ENCODE measurements at places on chromosomes 1 and 21. TPM values are rescaled to one million over a fixed set of nuclear protein-coding genes. Genes with fewer than 3 reads are reported as not detected.

DNA sequence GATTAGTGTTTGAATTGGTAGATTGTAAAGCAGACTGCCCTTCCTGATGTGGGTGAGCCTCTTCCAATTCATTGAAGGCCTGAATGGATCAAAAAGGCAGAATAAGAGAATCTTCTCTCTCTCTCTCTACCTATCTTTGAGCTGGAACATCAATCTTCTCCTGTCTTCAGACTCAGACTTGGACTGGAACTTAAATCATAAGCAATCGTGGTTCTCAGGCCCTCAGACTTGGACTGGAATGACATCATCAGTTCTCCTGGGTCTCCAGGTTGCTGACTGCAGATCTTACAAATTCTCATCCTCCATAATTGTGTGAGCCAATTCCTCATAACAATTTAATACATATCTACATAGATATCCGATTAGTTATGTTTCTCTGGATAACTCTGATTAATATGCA, 66.8 kb downstream of the IER5 start:
- no peak for DNase-seq

DNA sequence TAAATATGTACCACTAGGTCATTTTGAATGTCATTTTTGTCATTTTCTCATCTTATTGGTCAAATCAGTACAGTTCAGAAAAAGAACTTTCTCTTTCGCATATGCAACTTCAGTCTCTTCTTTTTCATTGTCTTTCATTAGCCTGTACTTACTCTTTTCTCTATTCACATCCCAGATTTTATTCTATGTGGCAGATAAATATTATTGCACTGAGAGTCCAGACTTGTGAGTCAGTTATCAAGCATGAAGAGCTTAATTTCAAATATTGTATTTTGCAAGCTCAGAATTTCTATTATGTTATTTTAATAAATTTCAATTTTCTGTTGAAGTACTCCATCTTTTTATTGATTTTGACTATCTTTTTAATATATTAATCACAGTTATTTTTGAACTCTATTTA, 105.2 kb upstream of the PALMD start:
- no peak for DNase-seq

GRCh38 chr21:30211071-30211470, 4.8 kb downstream of the CLDN8 start:
- DNase-seq, result no peak

The MIB2 gene
- total RNA-seq, result 66.8 TPM

DNA sequence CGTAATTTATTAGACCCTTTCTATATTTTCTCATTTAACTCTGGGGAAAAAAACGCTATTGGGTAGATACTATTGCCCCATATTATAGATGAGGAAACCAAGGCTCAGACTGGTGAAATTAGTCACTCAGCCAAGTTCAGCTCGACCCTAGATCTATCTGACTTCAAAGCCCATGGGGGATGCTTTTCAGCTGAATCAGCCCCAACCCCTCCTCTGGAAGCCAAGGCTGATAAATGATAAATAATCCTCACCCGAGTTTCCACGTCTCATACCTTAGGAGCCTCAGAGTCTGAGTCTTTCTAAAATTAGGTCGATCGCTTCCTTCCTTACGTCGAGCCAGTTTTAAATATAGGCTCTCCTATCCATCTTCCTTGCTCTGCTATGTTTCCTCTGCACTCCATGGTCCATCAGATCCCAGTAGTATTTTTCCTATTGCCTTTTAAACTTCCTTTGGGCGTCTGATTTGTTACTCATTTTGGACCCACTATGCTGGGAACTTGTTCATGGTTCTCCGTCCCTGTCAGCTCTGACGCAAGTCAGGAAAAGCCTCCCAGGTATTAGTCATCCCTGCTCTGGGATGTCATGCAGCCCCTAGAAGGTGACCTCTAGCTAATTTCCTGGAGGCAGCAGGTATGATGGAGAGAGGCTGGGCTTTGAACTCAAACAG, 122.8 kb downstream of the PLPP3 start:
- no peak for DNase-seq

GRCh38 chr1:156262461-156263287, 14.8 kb upstream of the PAQR6 start:
- peak; percentile 91 for DNase-seq

- DNase-seq, result peak; percentile 10
Observed at GRCh38 chr1:183101841-183102276, 78.6 kb downstream of the LAMC1 start.

- DNase-seq, result no peak
Observed at GRCh38 chr21:38931291-38931690, 125.6 kb downstream of the ETS2 start.

DNA sequence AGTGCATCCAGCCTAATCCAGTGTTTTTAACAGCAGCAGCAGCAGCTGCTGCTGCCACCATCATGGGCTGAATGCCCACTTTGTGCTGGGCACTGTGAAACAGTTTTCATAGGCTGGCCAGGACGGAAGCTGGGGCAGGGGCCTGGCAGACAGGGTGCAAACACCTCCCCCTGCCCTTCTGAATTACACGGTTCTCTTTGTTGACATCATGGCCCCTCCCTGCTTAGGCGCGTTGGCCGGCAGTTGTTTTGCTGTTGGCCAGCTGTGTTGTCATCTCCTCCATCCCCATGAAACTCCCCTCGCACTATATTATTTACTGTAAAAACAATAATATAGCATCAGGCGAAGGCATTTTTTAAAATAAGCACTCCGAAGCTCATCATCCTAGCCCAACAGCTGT, 33.1 kb downstream of the PTPRU start:
- DNase-seq, result no peak

DNA sequence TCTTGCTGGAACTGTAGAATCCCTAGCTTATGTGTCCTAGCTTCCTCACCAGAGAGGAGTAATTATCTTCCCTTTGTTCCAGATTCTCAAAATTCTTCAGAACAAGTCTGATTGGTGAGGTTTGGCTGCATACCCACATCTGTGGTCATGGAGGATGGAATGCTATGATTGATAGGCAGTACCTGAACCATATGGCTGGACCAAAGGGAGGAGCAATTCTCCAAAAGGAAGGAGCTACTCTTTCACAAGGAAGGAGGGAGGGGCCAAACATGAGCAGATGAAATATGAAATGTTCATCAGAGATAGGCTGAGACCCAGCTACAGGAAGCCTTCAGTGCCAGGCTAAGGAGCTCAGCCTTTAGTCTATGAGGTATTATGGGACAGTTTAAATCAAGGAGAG, 5.0 kb upstream of the RNF19B start:
- no peak for DNase-seq

GRCh38 chr1:112988367-112988766, 32.4 kb upstream of the SLC16A1 start:
- no peak for DNase-seq

DNA sequence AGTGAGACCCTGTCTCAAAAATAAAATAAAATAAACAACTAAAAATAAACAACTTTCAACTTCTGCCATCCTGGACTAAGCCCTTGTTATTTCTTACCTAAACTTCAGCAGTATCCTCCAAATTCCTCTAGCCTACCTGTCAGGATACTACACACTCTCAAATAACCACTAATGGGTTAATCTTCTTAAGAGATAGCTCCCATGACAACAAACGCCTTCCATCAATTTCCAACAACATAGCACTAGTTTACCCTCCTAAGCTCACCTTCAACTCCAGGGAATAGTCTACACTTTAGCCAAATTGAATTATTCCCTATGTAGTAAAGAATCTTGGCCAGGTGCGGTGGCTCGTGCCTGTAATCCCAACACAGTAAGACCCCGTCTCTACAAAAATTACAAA, 11.3 kb downstream of the AUNIP start:
- no peak for DNase-seq

DNA sequence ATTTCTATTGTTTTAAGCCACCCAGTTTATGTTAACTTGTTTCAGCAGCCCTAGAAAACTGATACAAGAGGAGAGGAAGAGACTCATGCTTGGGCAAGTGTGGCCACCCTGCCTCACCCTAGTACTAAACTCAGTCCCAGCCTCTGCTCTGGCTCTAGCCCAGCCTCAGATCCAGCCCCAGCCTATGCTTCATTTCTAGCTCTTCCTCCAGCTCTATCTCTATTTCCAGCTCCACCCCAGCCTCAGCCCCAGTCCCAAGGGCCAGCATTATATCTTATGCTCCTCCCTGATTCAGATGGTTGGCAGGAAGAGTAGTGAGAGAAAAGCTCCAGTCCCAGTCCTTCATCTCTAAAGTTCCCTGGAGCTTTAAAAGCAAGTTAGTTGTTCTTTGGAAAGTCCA, 535.5 kb downstream of the PTPRC start:
- no peak for DNase-seq

The SLC9C2 gene
- not detected for total RNA-seq

GRCh38 chr1:197356723-197357533, 88.9 kb downstream of the CRB1 start:
- peak; percentile 15 for DNase-seq

DNA sequence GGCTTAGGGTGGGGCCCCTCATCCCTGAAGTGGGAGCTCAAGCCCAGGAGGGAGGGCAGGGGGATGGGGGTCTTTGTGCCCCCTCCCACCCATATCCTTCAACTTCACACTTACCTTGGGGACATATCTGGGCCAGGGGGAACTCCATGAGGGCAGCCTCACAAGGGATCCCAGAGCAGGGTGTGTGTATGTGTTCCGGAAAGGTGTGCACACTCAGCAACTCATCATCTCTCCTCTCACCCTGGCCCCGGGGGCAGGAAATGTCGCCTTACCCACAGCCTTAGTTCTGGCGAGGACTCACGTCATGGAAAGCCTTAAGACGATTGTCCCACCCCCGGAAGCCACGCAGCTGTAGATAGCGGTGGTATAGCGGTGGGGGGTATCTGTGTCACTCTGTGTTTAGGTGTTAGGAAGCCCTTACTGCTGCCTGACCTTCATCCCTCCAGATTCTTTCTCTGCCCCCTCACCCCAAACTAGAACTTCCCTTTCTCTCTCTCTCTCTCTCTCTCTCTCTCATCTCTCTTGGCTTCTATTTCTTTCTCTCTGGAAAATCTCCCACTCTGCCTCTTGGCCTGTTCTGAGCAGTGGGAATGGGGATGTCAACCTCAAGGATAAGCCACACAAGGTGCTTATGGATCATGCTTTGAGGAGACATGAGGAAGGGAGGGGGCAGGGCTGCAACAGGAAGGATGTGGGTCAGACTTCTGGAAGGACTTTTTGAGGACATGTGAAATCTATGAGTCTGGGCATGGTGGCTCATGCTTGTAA, at the start of gene SH2D2A:
TSS of gene SH2D2A (minus strand) at position 288 of the 768 bp plus-strand sequence. CDS start at position 148, 140 bp downstream.
- no peak for DNase-seq

DNA sequence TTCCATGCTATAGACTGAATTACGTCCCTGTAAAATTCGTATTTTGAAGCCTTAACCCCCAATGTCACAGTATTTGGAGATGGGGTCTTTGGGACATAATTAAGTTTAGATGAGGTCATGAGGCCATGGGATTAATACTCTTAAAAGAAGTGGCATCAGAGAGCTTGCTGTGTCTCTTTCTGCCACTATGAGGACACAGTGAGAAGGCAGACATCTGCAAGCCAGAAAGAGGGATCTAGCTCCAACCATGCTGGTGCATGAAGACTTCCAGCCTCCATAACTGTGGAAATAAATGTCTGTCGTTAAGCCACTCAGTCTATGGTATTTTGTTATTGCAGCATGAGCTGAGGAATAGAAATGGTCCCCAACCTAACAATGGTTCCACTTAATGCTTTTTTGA, 99.0 kb downstream of the LTN1 start:
- DNase-seq, result no peak

The ALPL gene
- total RNA-seq, result 1.9 TPM

The CXADR gene
- 0.12 TPM for total RNA-seq

Data from MG63 (cell line).